ENCODE measurements at places on chromosomes 13 and 19. TPM values are rescaled to one million over a fixed set of nuclear protein-coding genes. Genes with fewer than 3 reads are reported as not detected.

DNA sequence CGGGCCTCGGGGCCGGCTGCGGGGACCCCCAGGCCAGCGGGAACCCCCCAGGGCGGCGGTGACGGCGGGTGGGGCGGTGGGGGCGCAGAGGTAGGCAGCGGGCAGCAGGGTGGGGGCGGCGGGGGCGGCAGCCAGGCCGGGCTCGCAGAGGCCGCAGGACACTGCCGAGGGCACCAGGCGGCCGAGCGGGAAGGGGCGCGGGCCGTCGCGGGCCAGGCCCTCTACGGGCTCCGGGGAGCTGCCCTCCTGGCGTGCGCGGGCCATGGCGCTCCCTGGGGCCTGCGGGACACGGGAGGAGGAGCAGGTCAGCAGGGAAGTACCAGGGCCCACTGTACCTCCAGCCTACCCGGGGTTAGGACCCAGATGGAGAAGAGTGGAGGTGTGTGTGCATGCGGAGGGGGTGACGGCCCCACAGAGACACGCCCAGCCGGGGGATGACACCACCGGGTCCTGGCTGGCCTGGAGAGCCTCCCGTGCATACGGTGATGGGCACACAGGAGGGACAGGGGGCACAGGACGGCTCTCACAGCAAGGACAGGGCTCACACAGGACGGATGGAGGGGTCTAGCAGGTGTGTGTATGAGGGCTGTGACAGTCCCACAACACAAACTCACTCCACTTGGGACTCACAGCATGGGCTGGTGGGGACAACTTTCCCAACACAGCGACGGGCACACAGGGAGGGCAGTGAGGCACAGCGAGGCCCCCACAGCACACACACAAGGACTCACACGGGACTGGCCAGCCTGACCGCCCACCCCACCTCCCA is 2.6 kb downstream of the BBC3 start:
- peaks cover 51% of the 10 kb centered on the region for H3K4me1 ChIP-seq
- peaks cover 36% of the 10 kb centered on the region for H3K27me3 ChIP-seq
- peak overlapping the region; percentile 90 for H3K27ac ChIP-seq
- DNase-seq = no peak
- H3K36me3 ChIP-seq = no peaks in the 10 kb centered on the region

Gene IGFL4
- total RNA-seq = 1.9 TPM

GRCh38 chr19:52307275-52307674 is 10.3 kb downstream of the ZNF480 start:
- H3K4me1 ChIP-seq = no peaks in the 10 kb centered on the region
- no peak overlapping the region for H3K27ac ChIP-seq
- H3K36me3 ChIP-seq = peaks cover 55% of the 10 kb centered on the region
- DNase-seq = peak; percentile 7
- H3K27me3 ChIP-seq = no peaks in the 10 kb centered on the region
- no peak overlapping the region for H3K4me3 ChIP-seq

DNA sequence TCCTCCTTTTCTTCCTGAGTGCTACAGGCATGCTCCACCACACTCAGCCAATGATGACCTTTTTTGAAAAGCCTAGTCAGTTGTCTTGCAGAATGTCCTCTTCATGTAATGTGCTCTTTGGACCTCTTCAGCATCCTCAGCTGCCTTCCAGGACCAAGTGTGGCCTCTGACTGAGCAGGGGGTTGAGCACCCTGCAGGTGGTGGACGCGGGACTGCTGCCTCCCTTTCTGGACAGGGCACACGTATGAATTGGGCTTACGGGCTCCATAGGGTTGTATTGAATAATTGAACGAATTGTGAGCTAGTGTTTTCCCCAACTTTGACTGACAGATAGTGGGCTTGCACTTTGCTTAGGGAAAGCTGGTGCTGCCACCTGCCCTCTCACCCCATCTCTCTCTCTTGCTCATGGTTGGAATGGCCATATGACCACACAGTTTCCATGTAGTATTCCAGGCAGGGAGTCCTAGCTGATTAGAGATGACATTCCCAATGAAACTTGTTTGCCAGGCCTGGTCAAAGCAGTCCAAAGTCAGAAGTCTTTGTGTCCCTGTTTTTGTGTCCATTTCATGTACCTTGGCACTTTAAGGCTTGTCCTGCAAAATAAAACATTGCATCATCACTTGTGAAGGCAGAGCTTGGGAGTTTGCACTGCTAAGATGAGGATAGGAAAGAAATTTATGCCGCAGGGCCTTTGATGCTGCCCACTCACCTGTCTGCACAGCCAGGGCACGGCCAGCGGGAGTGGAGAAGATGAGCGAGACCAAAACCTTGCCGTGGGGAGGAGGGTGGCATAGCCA is 76.3 kb upstream of the NPAS1 start:
- H3K4me3 ChIP-seq = no peak overlapping the region
- no peak overlapping the region for H3K27ac ChIP-seq
- no peak for DNase-seq
- H3K27me3 ChIP-seq = no peaks in the 10 kb centered on the region
- H3K36me3 ChIP-seq = peaks cover 26% of the 10 kb centered on the region

GRCh38 chr19:29770648-29771047 is 41.1 kb upstream of the CCNE1 start:
- no peak overlapping the region for H3K4me3 ChIP-seq
- no peaks in the 10 kb centered on the region for H3K36me3 ChIP-seq
- no peak for DNase-seq
- H3K4me1 ChIP-seq = peaks cover 31% of the 10 kb centered on the region

Gene GPR4
- 0.44 TPM for total RNA-seq

DNA sequence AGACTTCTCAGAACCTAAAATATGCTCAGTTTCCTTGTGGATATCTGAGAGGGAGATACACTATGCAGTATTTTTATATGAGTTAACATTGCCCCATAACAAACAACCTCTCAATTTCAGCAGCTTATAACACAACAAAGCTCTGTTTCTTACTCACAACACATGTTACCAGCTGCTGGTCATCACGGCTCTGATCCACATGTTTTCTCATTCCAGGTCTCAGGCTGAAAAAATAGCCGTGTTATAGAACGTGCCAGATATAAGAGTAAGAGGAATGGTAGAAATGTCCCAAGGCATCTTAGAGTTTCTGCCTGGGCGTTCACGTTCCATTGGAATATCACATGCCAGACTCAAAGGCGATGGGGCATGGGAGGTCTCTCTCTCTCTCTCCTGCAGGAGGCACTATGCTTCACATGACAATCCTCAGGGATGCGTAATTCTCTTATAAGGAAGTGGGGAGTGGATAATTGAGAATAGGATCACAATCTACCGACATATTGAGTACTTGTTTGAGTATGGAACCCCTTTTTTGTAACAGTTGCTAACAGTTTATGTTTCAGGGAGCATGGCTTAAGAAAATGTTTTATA is 246.6 kb downstream of the NHLRC3 start:
- no peak overlapping the region for H3K4me3 ChIP-seq
- no peaks in the 10 kb centered on the region for H3K27me3 ChIP-seq
- H3K4me1 ChIP-seq = peaks cover 3% of the 10 kb centered on the region
- no peaks in the 10 kb centered on the region for H3K36me3 ChIP-seq
- peak; percentile 58 for DNase-seq

DNA sequence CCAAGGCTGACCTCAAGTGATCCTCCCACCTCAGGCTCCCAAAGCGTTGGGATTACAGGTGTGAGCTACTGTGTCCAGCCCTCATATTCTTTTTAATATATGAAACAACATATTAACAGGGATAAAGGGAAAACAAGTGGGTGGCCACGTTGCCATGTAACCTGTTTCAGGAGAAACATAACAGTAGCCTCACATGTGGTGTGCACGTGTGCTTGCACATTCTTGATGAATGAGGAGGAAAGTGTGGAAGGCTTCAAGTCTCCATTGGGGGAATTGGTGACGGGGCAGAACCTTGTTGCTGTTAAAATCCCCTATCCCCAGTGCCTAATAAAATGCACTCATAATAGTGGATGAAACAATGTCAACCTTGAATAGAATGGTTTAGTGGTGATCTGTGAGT is 202.3 kb downstream of the MTUS2 start:
- H3K36me3 ChIP-seq = no peaks in the 10 kb centered on the region
- H3K4me1 ChIP-seq = no peaks in the 10 kb centered on the region
- H3K4me3 ChIP-seq = no peak overlapping the region
- no peak for DNase-seq
- H3K27me3 ChIP-seq = no peaks in the 10 kb centered on the region

DNA sequence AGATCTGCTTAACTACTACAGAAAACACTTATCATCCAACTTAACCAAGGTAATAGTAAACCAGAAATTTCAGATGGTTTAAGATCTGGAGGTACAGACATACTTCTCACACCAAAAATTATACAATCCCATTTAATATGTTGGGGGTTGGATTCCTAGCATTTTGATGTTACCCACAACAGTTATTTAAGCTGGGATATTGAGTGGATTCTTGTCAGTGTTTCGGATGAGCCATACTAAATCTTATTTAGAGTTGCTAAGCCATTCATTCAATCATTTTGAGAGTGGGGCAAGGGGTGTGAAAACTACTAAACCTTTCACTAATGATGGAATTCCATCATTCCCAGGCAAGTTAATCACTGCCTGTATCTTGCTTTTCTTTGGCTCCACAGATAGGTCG is 40.6 kb downstream of the KATNAL1 start:
- no peaks in the 10 kb centered on the region for H3K36me3 ChIP-seq
- H3K27ac ChIP-seq = no peak overlapping the region
- H3K27me3 ChIP-seq = no peaks in the 10 kb centered on the region

DNA sequence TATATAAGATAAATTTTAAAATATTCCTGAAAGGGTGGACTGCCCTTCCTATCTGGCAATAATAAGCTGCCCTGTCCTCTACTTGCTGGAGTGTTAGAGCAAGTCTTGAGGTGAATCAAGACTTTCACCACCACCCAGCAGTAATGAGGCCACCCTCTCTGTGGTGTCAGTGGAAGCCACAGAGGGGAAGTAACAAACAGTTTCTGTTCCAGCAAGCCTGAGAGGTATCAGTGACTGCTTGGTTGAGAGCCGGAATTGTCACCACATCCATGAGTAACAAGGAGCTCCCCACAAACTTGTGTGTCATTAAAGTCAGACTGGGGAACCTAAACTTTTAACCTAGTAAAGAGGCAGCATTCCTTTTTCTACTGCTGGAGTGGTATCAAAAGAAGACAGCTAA is 532.7 kb upstream of the SPRY2 start:
- no peak overlapping the region for H3K4me3 ChIP-seq
- no peaks in the 10 kb centered on the region for H3K4me1 ChIP-seq
- no peak for DNase-seq
- H3K36me3 ChIP-seq = no peaks in the 10 kb centered on the region
- no peak overlapping the region for H3K27ac ChIP-seq

Gene SIGLEC5
- total RNA-seq = 0.13 TPM

Gene TPM4
- 211 TPM for total RNA-seq

Gene CELF5
- 0.09 TPM for total RNA-seq

DNA sequence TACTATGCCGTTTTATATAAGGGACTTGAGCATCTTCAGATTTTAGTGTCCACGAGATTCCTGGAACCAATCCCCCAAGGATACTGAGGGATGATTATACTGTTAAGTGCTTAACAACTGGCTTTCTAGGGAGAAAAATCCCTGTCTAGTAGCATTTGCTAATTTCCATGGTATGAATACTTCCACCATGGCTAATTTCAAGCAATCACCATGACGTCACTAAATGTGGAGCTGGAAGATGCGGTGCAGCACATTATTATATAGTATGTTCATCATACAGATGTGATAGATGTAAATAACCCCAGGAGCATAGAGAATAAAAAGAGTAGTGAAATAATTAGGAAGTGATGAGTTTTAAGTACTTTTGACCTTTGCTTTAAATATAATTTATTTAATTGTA is 72.7 kb downstream of the SIAH3 start:
- no peak overlapping the region for H3K27ac ChIP-seq
- no peak overlapping the region for H3K4me3 ChIP-seq
- H3K27me3 ChIP-seq = peaks cover 4% of the 10 kb centered on the region
- H3K4me1 ChIP-seq = peaks cover 40% of the 10 kb centered on the region
- no peaks in the 10 kb centered on the region for H3K36me3 ChIP-seq
